Glutamatergic neuron (in vitro differentiated cells): ENCODE measurements at places on chromosomes 6 and 20. TPM values are rescaled to one million over a fixed set of nuclear protein-coding genes. Genes with fewer than 3 reads are reported as not detected.

ERMARD gene
- total RNA-seq, result 15.2 TPM

FILIP1 gene
- 0.69 TPM for total RNA-seq

TFAP2A gene
- 0.32 TPM for total RNA-seq

FOXP4 gene
- 27.9 TPM for total RNA-seq

DNA sequence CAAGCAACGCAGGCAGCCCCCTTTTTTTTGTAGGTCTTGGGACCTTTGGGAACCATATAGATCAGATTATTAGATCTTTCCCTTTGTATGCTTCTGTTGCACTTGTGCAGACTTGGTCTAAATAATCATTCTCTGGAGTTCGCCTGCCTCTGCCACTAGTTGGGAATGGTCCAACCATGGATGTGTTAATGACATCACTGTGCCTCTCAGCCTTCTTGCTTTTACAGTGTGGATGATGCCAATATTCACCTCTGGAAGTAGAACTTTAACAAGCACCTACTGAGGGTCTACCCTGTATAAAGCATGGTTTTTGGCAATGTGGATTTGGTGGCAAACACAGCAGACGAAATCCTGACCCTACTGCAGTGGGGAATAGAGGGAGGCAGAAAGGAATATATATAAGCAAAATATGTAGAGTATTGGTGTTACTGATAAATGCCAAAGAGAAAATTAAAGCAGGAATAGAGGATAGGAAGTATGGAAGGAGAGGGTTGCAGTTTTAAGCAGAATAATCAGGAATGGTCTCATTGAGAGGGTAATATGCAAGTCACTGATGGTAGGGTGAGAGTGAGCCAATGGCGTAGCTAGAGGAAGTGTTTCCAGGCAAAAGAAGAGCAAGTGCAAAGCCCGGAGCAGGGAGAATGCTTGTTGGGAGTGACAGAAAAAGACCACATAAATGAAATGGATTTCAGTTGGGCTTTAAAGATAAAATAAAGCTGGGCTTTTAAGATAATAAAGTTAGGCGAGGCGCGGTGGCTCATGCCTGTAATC, 97.5 kb downstream of the DOK5 start:
- no peak overlapping the region for H3K27ac ChIP-seq
- H3K4me1 ChIP-seq, result peaks cover 10% of the 10 kb centered on the region
- peak overlapping the region; percentile 26 for H3K4me3 ChIP-seq
- DNase-seq, result no peak
- no peaks in the 10 kb centered on the region for H3K27me3 ChIP-seq

- no peaks in the 10 kb centered on the region for H3K36me3 ChIP-seq
- no peak overlapping the region for H3K27ac ChIP-seq
- no peak overlapping the region for H3K4me3 ChIP-seq
Observed at GRCh38 chr20:44357555-44358125, 2.1 kb downstream of the HNF4A start.

GRCh38 chr6:105609375-105609991, 206.6 kb upstream of the PREP start:
- peaks cover 5% of the 10 kb centered on the region for H3K36me3 ChIP-seq
- peaks cover 5% of the 10 kb centered on the region for H3K4me1 ChIP-seq
- no peak for DNase-seq
- H3K27me3 ChIP-seq, result no peaks in the 10 kb centered on the region

DNA sequence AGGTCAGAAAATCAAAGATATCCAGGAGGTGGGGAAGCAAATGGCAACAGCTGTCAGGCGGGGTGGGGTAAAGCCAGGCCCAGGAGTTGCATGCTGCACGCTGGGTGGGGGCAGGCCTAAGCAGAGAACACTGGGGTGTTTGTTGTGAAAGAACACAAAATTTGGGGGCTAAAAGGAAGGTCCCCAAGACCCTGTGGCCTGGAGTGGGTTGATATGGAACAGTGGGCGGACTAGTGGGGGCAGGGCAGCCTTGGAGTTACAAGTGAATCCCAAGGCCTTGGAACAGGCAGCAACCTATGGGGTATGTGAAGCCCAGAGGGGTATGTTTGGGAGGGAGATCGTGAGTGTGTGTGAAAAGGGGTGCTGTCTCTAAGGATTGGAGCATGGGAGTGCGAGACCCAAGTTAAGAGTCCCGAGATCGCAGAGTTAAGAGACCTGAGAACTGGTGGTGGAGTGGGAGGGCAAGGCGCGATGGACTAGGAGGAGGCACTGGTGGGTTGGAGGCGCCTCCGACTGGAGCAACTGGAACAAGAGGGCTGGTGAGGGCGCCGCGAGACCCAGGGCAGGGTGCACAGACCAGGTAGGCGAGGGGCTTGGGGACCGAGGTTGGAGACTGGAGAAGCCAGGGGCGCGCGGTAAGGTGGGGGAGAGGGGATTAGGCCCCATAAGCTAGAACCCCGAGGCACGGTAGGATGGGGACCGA, 658 bp downstream of the CUL7 start:
- peak overlapping the region; percentile 100 for H3K4me3 ChIP-seq
- H3K36me3 ChIP-seq, result peaks cover 9% of the 10 kb centered on the region
- H3K27me3 ChIP-seq, result peaks cover 8% of the 10 kb centered on the region
- no peak for DNase-seq
- peak overlapping the region; percentile 97 for H3K27ac ChIP-seq

- H3K4me1 ChIP-seq, result no peaks in the 10 kb centered on the region
- no peak overlapping the region for H3K4me3 ChIP-seq
- no peaks in the 10 kb centered on the region for H3K27me3 ChIP-seq
- no peak overlapping the region for H3K27ac ChIP-seq
- DNase-seq, result no peak
Observed at GRCh38 chr20:12237772-12238171, 320.1 kb downstream of the BTBD3 start.

GRCh38 chr6:46014511-46015118, 1.0 kb downstream of the CLIC5 start:
- H3K27ac ChIP-seq, result no peak overlapping the region
- DNase-seq, result peak; percentile 23
- H3K27me3 ChIP-seq, result peaks cover 9% of the 10 kb centered on the region

- H3K36me3 ChIP-seq, result no peaks in the 10 kb centered on the region
- H3K27ac ChIP-seq, result no peak overlapping the region
- no peak overlapping the region for H3K4me3 ChIP-seq
- DNase-seq, result no peak
Observed at GRCh38 chr20:32231245-32231644, 23.6 kb downstream of the POFUT1 start.

DNA sequence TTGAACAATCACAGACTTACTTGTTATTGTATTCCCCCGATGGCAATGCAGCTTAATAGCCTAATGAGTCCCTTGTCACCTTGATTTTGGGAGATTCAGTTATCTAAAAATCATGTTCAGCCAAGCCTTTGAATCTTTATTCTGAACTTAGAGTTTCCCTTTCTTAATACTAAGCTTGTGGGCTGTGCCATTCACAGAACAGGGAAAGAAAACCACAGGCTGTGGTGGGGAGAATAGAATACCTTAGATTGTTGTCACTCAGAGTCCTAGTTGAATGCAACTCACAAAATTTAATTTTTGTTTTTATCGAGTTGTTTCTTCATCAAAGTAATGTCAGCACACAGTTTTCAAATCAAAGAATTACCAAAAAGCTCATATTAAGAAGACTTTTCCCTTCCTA, 37.4 kb downstream of the RFPL4B start:
- no peak overlapping the region for H3K27ac ChIP-seq
- no peak for DNase-seq
- H3K4me1 ChIP-seq, result no peaks in the 10 kb centered on the region

GRCh38 chr20:20711413-20711812, 1.0 kb downstream of the RALGAPA2 start:
- peaks cover 4% of the 10 kb centered on the region for H3K36me3 ChIP-seq
- DNase-seq, result no peak
- peaks cover 7% of the 10 kb centered on the region for H3K27me3 ChIP-seq
